ENCODE measurements at places on chromosomes 2 and 18.

DNA sequence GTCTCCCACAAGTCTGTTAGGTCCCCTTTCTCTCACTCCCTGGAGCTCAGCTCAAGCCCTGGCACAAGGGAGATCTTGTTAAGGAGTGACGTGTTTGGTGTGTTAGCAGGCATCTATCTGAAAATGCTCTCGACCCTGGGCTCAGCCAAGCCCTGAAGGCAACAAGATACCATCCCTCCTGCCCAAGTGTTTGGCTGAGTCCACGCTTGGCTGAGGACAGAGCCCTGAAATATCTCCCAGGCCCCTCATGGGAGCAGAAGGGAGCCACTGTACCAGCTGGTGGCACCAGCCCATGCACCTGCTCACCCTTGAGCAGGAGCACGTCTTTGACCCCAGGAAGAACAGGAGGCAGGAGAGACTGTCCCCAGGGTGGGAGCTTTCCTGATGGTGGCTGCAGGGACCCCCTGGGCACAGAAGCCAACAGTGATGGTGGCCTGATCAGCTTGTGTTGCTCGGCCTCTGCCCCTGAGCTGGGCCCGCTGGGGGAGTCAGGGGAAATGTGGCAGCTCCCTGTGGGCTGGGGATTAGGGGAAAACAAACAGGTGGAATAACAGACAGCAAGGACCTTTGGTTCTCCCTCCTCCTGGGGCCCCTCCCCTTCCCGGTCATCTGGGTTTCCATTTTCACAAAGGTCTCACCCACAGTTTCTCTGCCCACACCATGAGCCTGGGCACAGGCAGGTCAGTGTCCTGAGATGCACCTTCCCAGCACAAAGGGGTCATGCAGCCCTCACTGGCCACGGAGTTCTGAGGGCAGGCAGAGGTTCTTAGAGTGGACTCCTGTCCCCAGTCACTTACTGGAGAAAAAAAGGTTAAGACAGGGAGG, 91.6 kb downstream of the RHOB start:
- no peak for DNase-seq

GRCh38 chr2:121994238-121995206, 239.1 kb downstream of the TSN start:
- no peak for DNase-seq

- no peak for DNase-seq
These were observed 23.6 kb downstream of the SUCLG1 start for GRCh38 chr2:84435345-84436025.

DNA sequence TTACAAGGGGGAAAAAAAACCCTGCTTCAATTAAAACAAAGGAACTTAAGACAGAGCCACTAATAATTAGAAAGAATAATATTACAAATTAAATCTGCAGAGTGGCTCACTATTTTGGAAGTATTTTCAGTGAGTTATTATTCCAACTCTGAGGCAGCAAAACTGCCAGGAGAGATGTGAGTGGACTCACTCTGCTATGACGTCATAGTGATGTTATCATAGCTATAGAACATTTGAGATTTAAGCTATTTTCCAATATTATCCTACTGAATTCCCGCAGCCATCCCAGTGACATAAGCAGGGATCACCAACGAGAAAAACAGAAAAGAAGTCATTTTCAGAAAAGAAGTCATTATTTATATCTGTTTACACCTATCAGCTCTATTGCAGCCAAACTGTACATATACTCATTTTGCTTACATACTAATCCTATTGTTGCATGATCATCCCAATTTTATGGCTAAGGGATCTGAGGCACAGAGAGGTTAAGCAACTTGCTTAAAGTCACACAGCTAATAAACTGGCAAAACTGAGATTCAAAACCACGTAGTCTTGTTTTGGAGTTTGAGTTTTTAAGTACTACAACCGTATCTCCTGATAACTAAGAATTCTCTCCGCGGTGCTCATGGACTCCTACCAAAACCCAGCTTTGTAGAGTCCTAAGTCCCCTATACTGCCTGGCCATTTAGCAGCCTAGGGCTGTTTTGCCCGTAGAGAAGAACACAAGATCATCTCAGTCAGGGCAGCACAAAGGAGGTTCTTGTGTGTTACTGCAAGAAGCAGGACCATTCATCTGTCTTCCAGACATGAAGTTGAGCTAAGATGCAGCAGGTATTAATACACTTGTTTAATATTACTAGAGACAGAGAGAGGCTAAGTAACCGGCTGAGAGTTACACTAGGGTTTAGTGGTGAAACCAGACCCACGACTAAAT, 299.8 kb downstream of the TCF4 start:
- no peak for DNase-seq

DNA sequence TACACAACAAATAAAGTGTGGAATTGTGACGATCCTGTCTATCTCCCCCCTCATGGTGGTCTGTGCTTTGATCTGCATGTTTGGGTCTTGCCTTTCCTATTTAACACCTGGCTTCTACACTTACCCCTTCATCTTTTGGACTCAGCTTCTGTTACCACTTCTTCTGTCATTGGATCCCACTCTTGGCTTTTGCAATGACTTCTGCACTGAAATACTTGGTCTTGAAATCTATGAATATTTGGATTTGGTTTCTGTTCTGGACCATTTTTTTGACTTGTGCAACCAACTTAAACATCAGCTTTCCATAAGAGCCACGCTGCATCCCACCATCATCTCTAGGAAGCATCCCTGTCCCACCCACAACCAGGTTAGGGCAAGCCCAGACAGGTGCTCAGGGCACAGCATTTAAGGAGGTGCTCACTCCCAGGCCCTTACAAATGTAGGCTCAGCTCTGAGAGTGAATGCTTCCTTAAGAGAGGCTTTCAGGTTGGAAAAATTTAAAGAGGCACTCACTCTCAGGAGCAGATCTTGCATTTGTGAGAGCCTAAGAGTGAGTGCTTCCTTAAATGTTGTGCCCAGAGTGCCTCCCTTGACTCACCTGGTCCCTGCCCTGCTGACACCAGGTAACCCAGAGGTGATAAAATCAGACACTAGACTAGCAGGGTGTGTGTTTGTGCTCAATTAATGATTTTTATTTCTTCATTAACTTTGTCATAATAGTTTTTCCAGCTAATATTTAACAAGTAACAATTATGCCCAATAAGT, 124.5 kb upstream of the SH3BP4 start:
- no peak for DNase-seq

GRCh38 chr2:69693775-69694450, 48.0 kb upstream of the ANXA4 start:
- DNase-seq = no peak

DNA sequence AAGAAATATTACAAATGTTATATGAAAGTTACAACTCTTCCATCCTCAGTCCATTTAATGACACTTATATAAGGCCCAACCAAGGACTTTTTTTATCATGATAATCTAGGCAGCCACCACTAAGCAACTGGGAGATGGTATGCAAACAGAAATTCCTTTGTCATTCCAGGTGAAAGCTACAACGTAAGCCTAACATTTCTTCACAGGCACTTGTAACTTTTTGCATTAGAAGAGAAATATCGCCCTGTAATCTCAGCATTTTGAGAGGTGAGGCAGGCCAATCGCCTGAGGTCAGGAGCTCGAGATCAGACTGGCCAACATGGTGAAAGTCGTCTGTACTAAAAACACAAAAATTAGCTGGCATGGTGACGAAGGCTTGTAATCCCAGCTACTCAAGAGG, 581.2 kb upstream of the SLC8A1 start:
- DNase-seq = no peak

DNA sequence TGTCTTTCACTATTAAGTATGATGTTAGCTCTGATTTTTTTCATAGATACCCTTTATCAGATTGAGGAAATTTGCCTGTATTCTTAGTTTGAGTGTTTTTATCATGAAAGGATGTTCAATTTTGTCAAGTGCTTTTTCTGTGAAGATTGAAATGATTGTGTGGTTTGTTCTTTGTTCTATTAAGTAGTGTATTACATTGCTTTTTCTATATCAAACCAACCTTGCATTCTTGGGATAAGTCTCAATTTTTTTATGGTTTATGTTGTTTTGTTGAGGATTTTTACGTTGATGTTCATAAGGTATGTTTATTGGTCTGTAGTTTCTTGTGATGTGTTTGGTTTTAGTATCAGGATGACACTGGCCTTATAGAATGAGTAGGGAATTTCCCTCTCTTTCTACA, 19.1 kb downstream of the PDK1 start:
- DNase-seq = no peak

DNA sequence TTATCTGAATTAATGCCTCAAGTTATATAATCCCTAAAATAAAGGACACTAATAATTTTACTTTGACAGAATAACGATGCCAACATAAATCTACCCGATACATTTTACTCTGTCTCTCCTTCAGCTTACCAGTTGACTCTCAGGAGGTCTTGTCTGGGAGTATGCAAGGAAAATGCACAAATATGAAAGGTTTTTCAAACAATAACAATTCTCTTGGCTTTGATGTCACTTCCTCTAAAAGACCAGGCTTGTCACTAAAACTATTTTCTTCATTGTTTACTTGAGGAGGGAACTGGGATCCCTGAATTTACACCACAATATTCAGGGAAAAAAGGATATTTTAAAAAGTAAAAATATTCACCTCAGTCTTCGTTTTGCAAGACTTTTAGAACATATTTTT, 97.2 kb downstream of the SOS1 start:
- no peak for DNase-seq

DNA sequence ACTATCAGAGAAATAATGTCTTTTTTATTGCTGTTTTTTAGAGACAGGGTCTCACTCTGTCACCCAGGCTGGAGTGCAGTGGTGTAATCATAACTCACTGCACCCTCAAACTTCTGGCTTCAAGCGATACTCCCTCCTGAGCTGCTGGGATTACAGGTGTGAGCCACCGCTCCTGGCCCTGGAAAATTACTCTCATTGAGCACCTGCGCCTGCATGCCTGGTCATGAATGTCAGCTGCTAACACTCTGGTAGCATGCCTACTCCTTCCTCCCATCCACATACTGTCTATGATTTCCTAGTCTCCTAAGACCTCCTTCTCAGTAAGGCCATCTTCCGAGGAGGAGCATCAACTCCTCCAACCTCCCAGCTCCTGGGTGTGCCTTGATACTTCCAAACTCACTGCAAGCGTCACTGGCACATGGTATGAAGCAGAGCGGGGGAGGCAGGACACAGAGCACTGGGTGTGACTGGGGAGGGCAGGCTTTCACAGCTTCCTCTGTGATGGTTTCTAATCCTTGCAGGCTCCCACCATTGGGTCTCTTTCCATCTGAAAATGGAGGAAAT, 1.6 kb upstream of the MAP2 start:
- no peak for DNase-seq

DNA sequence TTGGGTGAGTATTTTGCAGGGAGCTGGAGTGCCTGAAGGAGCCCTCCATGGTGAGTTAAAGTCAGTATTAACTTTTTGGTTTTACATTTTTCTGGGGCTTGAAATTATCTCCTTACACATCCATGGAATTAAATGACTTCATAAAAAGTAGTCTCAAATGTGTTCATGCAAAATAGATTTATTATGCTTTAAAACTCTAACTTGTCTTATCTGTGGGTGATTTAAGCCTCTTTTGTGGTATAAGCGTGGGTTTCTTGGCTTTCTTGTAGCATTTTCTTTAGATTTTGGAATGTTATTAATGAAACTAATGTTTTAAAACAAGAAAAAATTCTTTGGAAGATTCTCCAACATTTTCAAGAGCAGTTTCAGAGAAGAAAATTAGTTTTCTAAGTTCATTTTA, 27.8 kb downstream of the NABP1 start:
- no peak for DNase-seq

DNA sequence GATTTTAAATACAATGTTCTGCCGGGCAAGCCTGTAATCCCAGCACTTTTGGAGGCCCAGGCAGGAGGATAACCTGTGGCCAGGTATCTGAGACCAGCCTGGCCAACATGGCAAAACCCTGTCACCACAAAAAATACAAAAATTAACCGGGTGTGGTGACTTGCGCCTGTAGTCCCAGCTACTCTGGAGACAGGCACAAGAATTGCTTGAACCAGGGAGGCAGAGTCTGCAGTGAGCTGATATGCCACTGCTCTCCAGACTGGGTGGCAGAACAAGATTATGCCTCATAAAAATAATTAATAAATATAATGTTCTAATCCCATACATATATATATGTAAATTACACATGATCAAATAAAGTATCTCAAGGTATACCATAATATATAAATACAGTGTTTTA, 119.3 kb downstream of the C2orf74 start:
- peak; percentile 81 for DNase-seq
